ENCODE measurements at places on chromosomes 2 and 18.

DNA sequence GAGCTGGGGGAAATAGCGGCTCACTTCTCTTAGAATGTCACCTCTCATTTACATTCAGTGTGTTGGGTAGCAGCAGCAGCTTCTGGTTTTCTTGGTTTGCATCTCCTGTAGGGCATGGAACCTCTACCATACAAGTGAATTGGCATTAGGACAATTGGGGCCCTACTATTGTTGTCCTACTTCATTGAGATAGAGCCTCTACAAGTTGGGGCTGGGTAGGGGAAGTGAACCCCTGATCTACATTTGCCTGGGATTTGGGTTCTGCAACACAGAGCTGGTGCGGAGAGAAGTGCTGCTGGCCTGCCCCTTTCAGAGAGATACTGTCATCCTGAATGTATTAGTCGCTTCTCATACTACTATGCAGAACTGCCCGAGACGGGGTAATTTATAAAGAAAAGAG is 391.6 kb upstream of the HS6ST1 start:
- DNase-seq = no peak

DNA sequence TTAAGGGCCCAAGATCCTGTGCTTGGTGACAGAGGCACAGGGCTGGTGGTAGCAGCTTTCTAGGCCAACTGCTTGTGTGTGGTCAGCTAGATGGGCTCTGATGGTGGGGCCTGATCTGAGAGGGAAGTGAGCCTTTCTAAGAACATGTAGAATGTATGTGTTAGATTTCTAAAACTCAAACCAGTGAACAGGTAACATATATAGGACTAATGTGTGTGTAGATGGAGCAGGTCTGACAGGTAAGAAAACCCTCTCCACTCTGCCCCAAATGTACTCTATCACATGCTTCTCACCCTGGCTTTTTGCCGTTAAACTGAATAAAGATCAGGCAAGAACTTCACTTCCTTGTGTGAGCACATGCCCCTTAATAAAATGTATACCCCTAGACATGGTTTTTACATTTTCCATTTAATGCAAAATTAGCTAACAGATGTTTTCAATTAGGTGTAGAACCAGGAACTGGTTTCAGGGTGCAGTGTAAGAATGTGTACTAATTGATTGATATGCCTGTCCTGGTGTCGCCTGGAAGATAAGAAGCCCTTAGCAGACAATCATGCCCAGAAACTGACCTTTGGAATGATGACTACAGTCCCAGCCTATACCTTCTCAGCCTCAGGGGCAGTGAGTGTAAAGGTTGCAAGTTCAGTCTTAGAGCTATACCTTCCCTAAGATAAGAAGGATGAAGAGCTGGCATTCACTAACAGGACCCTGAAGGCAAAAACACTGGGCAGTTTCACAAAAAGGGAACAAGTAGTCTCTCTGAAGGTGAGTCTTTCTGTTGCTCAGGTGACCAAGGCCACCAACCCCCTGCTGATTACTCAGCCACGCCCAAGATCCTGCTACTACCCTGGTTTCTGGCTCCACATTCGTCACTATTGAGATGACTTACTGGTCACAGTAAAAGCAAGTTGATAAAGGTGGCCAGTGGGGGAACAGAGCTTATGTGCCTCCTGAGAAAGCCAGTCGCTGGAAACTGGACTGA is 71.2 kb downstream of the SPATS2L start:
- no peak for DNase-seq

GRCh38 chr18:77320971-77321559 is 71.4 kb downstream of the GALR1 start:
- no peak for DNase-seq

- no peak for DNase-seq
These were observed 98.9 kb upstream of the GLS start for GRCh38 chr2:190781604-190782198.

DNA sequence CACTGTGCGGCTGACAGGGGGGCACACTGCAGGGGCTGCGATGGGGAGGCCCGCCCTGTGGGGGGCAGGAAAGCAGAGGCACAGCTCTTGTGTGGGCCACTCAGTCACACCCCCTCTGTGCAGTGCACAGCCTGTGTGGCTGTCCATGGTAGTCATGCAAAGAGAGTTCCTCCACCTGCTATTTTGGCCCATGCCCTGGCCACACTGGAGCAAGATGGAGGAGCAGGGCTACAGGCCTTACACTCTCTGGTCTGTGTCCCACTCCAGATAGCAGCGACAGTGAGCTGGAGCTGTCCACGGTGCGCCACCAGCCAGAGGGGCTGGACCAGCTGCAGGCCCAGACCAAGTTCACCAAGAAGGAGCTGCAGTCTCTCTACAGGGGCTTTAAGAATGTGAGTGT is 28.5 kb upstream of the FAHD2A start:
- DNase-seq = no peak

- no peak for DNase-seq
These were observed 45.1 kb downstream of the RAB10 start for GRCh38 chr2:26078939-26079338.

- no peak for DNase-seq
These were observed 31.0 kb upstream of the RBBP8 start for GRCh38 chr18:22902093-22902492.

GRCh38 chr18:49935215-49935614 is 121.9 kb upstream of the ACAA2 start:
- no peak for DNase-seq

GRCh38 chr2:40480596-40480995 is 28.7 kb upstream of the SLC8A1 start:
- no peak for DNase-seq

DNA sequence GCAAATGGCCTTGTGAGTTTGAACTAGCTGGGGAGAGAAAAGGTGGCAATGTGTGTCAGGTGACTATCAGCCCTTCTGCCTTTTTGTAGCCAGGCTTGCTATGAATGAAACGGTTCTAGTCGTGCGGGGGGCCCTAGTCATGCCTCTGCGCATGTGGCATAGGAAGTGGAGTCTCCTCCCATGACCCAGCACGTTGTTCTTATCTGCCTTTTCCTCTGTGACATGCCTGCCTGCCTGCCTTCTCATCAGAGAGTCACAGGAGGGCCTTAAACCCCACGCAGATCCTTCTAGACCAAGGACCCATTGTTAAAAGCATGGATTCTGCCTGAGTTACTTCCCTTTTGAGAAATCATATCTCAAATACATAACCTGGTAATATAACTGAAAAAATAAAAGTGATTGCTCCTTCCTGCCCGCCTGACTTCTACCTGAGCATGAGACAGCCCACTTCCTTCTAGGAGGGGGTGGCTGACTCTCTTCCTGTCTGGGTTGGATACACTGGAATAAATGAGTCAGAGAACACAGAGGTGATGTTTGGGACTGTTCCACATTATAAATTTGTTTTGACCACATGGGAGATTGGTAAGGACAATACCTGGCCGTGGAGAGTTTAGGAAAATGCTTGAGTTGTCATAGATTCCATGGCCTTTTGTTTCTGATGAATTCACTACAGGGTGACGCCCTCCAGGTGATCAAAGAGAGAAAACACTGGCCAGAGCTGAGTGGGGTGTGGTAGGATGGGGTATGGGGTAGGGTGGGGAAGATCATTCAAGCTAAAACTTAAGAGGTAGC is 49.8 kb downstream of the FBLN7 start:
- peak; percentile 64 for DNase-seq

- no peak for DNase-seq
These were observed 5.9 kb upstream of the FN1 start for GRCh38 chr2:215441560-215442400.

GRCh38 chr18:48732767-48733424 is 194.1 kb downstream of the CTIF start:
- no peak for DNase-seq

DNA sequence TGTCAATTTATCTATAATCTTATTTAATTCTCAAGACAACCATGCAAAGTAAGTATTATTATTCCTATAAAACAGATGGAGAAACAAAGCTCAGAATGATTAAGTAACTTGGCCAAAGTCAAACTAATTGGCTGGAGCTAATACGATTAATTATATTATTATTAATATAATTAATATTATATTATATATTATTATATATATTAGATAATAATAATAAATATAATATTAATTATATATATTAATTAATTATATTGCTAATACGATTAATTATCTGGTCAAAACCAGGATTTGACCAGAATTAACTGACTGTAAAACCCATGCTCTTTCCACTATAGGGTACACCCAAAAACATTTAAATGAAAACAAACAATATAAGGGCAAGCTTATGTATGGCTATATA is 52.4 kb downstream of the FARSB start:
- DNase-seq = no peak

- DNase-seq = no peak
These were observed 1.6 kb downstream of the NEU4 start for GRCh38 chr2:241810307-241811200.

GRCh38 chr18:34039201-34039600 is 185.5 kb downstream of the NOL4 start:
- no peak for DNase-seq

GRCh38 chr2:229901819-229902218 is 20.0 kb downstream of the TRIP12 start:
- DNase-seq = no peak

DNA sequence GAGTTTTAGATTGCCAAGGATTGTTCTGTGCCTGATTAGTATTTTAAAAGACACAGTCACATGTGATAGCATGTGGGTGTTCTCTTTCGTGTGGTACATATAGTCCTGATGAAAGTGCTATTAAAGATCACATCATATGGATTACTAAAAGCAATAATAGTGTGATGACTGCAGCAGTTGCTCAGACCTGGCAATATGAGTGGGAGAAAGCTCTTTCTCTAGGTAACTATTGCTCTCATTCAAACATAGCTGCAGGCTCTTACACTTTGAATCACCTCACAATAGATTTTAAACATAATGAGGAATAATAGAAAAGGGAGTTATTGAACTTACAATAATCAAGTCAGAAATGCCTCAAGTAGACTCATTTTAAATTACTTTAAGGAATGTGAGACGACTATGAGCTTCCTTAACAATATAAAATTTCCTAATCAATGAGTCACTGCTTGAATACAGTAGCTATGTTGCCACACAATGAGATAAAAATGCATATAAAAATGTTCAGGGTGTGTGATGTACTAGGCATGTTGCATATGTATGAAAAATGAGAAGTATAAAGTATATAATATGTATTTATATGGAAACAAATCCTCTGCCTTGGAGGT is 452.1 kb downstream of the TMX3 start:
- no peak for DNase-seq

GRCh38 chr2:205032093-205032551 is 486.8 kb downstream of the PARD3B start:
- DNase-seq = no peak

GRCh38 chr2:169493360-169493759 is 14.1 kb downstream of the BBS5 start:
- no peak for DNase-seq

- no peak for DNase-seq
These were observed 35.2 kb downstream of the CNGA3 start for GRCh38 chr2:98381494-98381893.

- no peak for DNase-seq
These were observed 31.0 kb downstream of the RBBP8 start for GRCh38 chr18:22964116-22964515.

DNA sequence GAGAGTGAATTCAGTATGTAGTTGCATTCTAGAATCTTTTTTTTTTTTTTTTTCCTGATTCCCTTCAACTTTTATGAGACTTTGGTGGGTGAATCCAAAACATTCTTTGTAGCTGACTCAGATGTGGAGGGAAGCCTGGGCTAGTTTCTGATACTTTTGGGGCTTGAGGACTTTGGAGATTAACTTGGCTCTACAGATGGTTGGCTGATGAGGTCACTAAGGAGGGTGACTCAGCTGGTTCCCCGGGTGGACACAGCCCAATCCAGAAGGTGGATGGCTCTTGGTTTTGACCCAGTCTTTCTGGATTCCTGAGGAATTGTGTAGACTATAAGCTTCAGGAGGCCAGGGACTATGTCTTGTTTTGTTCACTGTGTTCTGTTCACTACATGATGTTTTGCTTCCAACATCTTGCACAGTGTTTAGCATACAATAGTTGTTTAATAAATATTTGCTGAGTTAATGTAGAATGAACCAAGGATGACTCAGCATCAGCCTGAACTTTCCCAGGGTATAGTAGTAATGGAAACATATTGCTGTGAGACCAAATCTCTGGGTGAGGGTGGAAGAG is 30.5 kb downstream of the LAMA3 start:
- DNase-seq = no peak

DNA sequence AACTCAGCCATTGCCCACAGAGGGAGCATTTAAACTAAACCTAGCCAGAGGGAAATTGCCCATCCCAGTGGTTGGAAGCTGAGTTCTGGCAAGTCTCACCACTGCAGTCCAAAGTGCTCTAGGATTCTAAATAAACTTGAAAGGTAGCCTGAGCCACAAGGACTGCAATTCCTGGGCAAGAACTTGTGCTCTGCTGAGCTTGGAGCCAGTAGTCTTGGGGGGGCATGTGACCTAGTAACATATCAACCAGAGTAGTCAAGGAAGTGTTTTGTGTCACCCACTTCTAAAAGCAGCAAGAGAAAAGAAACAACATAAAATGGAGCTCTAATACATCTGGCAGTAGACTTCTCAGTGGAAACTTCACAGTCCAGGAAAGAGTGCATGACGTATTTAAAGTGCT is 167.0 kb downstream of the PTH2R start:
- DNase-seq = no peak

GRCh38 chr2:130371723-130372054 is 15.8 kb downstream of the PTPN18 start:
- DNase-seq = no peak

DNA sequence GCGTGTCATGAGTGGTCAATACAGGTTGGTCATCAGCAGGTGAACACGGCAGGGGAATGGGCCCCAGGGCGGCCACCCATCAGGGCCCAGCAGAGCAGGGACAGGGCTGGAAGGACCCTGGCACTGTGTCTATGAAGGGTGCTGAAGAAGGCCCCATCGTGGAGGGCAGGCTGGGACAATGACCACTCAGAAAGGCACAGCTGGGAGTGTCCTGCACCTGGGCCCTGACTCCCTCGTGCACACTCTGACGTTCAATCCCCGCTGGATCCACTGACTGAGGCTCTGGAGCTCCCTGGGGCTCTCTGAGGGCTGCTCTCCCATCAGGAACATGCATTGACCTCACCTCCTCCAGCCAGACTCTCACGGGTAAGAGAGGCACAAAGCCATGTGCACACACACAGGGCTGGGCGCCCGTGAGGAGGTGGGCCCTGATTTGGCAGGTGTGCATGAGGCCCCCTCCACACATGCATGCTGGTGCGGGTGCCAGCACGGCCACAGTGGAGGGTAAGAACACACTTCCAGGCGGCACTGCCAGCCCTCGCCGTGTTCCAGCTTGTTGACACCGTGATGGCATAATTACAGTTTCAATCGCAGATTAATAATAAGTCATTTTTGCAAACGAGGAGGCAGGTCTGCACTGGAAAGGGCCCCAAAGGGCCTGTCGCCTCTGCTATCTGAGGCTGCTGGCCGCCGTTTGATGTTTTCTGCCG is 58.5 kb downstream of the SMAD7 start:
- no peak for DNase-seq

- no peak for DNase-seq
These were observed 51.3 kb upstream of the CAB39 start for GRCh38 chr2:230661072-230661957.
